Islet precursor cell (in vitro differentiated cells): ENCODE measurements at places on chromosomes 12 and 14.

GRCh38 chr12:109952160-109952858 lies 43.9 kb downstream of the GIT2 start:
- no peak for DNase-seq

- no peak for DNase-seq
These were observed 171.7 kb downstream of the PHLDA1 start for GRCh38 chr12:75859868-75860267.

- peak; percentile 54 for DNase-seq
These were observed 217.3 kb downstream of the MON2 start for GRCh38 chr12:62683776-62684569.

- no peak for DNase-seq
These were observed 13.8 kb downstream of the ASCL1 start for GRCh38 chr12:102971227-102971626.

- DNase-seq = no peak
These were observed 80.1 kb downstream of the C12orf42 start for GRCh38 chr12:103415681-103416080.

GRCh38 chr12:64673490-64674169 lies 63.3 kb downstream of the RASSF3 start:
- DNase-seq = no peak

- DNase-seq = peak; percentile 89
These were observed 30.7 kb upstream of the HDAC7 start for GRCh38 chr12:47850153-47851084.

GRCh38 chr12:11621797-11622423 lies 27.6 kb upstream of the ETV6 start:
- peak; percentile 69 for DNase-seq

DNA sequence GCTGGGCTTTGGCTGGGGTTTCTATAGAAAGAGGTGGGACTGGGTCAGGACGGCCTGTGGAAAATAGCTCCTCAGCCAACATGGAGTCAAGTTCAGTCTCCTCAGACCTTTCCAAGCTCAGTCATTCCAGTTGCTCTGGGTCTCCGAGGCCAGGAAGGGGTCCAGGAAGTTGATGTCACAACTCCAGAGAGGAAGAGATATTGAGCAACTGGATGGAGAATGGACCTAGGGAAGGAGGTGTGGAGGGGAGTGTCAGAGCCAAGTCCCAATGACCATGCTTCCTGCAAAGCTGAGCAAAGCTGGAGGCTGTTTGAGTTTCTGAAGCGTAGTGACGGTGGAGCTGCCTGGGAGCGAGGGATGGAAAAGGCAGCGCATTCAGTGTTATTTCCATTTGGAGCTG lies 86.1 kb downstream of the SLC24A4 start:
- DNase-seq = no peak

- DNase-seq = peak; percentile 70
These were observed 23.9 kb upstream of the AICDA start for GRCh38 chr12:8636581-8636980.

GRCh38 chr12:83147341-83147740 lies 460.6 kb downstream of the TMTC2 start:
- no peak for DNase-seq
